HS-5 (cell line): ENCODE measurements at places on chromosomes 1 and 21.
A peak's percentile ranks its signal among the peaks of the same experiment; 100 is the strongest.

DNA sequence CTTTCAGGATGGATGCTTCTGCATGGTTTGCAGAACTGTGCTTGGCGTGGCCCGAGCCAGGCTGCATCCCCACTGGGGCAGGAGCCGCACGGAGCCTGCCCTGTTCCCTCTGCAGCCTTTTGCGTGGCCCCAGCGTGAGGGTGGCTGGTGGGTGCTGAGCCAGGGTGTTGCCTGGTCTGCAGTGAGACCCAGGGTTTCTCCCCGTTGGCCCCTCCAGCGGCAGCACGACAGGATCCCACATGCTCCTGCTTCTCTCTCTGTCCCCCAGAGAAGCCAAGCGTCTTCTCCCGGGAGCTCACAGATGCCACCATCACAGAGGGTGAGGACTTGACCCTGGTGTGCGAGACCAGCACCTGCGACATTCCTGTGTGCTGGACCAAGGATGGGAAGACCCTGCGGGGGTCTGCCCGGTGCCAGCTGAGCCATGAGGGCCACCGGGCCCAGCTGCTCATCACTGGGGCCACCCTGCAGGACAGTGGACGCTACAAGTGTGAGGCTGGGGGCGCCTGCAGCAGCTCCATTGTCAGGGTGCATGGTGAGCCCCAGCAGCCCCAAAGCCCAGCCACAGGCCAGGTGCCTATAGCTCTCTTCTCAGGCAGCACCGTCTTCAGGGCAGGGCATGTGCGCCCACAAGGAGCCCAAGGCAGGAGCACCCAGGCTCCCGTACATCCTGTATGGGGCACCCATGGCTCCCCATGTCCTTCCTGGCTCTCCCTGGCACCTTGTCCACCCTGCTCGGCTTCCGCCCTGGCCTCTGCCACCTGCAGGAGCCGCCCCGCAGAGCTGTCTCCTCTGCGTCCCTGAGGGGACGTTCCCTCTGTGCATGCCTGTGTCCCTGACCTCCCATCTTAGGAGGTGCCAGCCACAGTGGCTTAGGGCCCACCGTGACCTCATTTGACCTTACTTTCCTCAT, 78.9 kb downstream of the OBSCN start:
- DNase-seq: no peak

DNA sequence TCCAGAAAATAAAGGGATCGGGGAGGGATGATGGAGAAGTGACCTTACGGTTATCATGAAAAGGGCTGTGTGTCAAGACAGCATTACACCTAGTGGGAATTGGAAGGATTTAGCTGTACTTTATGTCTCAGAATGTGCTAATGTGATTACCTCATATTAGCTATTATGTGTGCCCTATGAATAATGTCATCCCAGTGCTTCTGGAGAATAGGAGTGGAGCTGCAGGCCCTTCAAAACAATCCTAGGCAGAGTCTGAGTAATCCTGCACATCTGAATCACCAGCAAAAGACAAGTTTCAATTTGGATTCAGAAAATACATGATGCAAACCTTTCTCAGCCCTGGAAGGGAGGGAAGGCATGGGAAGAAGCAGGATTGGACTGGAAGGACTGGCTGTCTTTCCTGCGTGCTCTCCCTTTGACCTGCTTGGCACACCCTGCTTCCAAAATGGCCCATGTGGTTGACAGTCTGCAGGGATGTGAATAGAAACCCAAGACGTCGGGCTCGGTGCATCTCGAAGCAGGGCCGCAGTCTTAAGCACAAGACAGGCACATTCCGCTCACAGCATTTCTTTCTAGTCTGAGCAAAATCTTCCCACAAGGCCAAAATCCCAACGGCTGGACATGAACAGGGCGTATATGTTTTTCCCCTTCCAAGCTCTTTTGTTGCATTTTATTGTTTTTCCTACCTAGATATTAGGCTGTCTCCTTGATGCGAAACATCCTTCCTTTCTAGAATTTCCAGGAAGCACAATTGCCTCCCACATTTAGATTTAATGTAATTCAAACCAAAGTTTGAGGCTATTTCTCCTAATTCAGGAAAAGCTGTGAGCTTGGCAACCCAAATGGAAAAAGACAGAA, 54.3 kb upstream of the TARBP1 start:
- DNase-seq: peak; percentile 82

- DNase-seq: no peak
Measured at GRCh38 chr1:160030657-160031364, 979 bp downstream of the PIGM start.

DNA sequence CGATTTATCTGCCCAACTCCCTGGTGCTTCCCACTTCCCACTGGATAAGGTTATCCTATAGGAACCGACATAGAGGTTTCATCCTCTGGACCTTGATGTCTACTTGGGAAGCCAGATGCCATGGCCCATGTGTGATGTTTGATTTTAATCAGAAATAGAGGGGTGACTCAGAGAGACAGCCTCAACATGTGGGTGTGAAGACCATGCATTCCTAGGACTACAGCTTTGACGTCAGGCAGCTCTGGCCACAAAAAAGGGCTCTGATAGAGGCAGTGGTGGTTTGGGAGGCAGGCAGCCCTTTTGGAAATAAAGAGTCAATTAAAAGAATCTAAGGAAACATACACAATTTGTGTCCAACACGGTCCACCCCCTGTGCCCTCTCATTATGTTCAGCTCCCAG, 5.2 kb upstream of the SH2D2A start:
- no peak for DNase-seq

DNA sequence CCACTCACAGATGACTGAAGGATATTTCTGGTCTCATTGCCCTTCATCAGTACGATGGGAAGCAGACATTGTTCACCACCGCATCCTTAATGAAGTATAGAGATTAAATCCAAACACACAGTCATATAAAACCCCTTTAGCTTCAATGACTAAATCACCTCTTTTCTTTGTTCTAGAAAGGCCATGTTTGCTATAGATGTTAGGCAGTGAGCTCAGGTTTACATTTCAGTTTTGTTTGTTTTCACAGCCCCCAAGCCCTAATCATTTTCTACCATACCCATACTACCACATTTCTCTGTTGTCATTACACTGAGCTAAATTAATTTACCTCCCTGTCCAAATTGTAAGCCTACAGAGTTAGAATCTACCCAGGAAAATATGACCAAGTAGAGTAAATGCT, 385.1 kb downstream of the NTNG1 start:
- DNase-seq: no peak

DNA sequence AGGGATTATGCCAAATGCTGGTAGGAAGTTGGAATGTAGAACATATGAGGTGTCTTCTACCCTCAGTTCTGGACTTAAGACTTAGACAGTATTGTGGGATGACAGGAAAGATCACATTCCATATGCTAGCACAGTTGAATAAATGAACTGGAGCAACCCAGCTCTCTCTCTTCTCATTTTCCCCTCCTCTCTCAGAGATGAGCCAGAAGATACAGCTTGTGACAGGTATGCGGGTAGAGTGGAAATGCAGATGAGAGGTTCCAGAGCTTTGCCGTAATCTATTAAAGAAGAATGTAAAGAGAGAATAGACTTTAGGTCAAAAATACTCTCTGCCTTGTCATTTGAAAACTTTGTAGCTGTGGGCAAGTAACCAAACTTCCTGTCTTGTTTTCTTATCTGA, 32.5 kb upstream of the HMCN1 start:
- DNase-seq: no peak

DNA sequence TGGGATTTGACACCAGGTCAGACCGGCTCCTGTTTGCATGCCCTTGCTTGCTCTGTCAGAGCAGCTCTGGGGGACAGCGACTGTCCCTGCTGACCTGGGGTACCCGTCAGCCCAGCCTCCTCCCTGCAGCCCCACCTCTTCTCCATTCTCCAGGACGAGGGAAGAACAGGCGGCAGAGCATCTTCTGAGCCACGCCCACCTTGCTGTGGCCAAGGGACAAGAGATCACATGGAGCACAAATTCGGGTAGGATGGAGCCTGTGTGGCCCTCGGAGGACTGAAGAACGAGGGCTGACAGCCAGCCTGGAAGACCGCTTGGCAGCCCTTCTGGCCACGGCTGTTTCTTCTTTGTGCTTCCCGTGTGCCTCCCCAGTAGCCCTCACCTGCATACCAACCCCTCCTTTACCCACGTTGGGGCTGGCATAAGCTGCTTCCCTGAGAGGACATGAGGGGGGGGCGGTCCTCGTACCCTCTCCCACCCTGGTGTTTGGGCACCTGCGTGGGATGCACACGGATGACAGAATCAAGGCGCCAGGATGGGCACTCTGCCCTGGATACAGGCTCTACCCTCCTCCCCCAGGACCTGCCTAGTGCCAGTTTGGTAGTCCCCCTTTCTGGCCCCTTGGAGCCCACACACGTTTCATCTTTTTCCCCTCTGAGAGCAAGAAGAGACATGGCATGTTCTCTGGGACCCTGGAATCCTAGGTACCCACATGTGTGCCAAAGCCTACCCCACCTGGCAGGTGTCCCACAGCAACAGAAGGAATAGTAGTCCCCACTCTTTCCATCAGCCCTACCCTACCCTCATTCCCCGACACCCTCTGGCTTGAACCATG, 26.9 kb downstream of the CDK18 start:
- DNase-seq: no peak

- no peak for DNase-seq
Measured at GRCh38 chr1:33167650-33168447, 14.0 kb downstream of the TRIM62 start.

- DNase-seq: no peak
Measured at GRCh38 chr1:68049941-68050878, at the start of gene DIRAS3. Gene DIRAS3 (minus strand): TSS chr1:68050627. CDS start chr1:68047297, 3,330 bp downstream.
